Jurkat, Clone E6-1 (cell line): ENCODE measurements at places on chromosomes 12 and 14.

- no peak for DNase-seq
Measured at GRCh38 chr12:64691795-64692583, 67.2 kb downstream of the GNS start.

DNA sequence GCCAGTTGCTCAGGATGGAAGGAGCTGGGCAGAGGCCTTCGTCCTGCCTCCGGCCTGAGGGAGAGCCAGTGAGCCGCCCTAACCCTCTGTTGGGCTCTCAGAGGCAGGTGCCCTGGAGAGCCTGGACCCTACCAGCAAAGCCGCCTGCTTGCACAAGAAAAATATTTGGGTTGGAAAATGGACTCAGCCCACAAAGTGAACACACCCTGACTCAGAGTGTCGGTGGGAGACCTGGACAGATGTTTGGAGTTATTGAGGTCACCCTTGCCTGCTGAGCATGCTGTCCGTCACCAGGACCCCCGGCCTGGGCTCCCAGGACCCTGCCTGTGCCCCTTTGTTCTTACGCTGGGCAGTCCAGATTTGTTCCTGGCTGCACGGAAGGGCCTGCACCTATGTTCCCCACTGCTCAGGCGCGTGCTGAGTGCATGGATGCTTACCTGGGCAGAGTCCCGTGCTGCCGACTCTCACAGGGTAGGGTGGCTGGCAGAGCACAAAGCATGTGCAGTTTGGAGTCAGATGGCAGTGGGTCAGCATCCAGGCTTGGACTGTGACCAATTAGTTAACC is 22.4 kb downstream of the FAM181A start:
- DNase-seq: no peak

DNA sequence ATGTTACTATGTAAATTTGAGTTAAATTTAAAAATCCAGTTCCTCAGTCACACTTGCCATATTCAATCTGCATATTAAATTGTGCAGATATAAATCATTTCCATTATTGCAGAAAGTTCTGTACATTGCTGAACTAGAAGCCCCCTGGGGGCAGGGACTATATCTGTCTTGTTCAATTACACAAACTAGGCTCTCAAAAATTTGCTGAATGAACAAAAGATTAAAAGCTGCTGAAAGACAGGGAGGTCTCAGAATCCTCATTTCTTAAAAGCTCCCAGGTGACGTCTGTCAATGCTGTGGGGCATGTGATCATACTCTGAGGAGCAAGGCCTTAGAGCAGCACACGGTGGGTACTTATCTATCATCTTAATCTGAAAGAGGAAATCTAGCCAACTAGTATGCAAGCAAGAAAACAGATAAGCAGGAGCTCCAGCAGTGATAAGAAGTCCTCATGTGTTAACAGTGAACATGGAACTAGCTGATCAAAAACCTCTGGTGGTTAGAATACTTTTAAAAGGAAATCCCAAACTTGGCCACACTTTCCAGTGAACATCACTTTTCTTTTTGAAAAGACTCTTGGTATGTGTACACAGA is 60.5 kb downstream of the APPL2 start:
- DNase-seq: peak; percentile 82

GRCh38 chr14:30238936-30239335 is 311.3 kb upstream of the PRKD1 start:
- DNase-seq: no peak

GRCh38 chr14:50726372-50727107 is 58.4 kb upstream of the SAV1 start:
- peak; percentile 86 for DNase-seq

DNA sequence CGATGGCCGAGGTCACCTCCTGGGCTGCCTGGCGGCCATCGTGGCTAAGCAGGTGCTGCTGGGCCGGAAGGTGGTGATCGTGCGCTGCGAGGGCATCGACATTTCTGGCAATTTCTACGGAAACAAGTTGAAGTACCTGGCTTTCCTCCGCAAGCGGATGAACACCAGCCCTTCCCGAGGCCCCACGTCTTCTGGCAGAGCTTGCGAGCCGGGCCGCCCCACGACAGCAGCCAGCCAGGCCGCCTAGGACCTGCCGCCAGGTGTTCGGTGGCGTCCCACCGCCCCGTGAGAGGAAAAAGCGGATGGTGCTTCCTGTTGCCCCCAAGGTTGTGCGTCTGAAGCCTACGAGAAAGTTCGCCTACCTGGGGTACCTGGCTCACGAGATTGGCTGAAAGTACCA is 19.2 kb upstream of the OS9 start:
- no peak for DNase-seq

DNA sequence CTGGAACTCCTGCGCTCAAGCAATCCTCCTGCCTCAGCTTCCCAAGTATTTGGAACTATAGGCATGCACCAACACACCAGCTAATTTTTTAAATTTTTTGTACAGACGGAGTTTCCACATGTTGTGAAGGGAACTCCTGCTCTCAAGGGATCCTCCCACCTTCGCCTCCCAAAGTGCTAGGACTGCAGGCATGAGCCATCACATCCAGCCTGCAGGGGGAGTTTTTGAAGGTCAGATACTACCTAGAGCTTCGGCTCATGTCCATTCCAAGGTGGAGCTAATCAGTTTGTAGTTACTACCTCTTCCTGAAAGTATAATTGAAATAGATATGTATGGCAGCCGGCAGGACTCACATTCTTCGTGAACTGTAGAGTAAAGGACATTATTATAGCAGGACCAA is 3.7 kb upstream of the TAS2R19 start:
- DNase-seq: no peak

GRCh38 chr12:49669796-49670195 is 37.4 kb downstream of the FMNL3 start:
- DNase-seq: no peak

GRCh38 chr12:65449400-65449799 is 170.9 kb downstream of the MSRB3 start:
- no peak for DNase-seq

- DNase-seq: peak; percentile 62
Measured at GRCh38 chr12:110100315-110100970, 23.7 kb upstream of the IFT81 start.
